ENCODE measurements at places on chromosomes 1 and 21. TPM values are rescaled to one million over a fixed set of nuclear protein-coding genes. Genes with fewer than 3 reads are reported as not detected.

Gene SERTAD4
- 3.4 TPM for total RNA-seq

Gene FALEC
- not detected for total RNA-seq

Gene VAV3
- total RNA-seq = 1.4 TPM

Gene SDCCAG8
- total RNA-seq = 38.4 TPM

Gene EIF2D
- total RNA-seq = 38.3 TPM

Gene FAM167B
- 0.44 TPM for total RNA-seq

Gene CELA2B
- not detected for total RNA-seq

Gene TMEM61
- 0.12 TPM for total RNA-seq

Gene PTAFR
- not detected for total RNA-seq

Gene DNM3
- total RNA-seq = 0.05 TPM

Gene PAQR6
- total RNA-seq = 0.37 TPM

Data from cardiac ventricle fibroblast (primary cell).